Amygdala (tissue), 56 donors: ENCODE measurements at places on chromosomes 6 and 20.

DNA sequence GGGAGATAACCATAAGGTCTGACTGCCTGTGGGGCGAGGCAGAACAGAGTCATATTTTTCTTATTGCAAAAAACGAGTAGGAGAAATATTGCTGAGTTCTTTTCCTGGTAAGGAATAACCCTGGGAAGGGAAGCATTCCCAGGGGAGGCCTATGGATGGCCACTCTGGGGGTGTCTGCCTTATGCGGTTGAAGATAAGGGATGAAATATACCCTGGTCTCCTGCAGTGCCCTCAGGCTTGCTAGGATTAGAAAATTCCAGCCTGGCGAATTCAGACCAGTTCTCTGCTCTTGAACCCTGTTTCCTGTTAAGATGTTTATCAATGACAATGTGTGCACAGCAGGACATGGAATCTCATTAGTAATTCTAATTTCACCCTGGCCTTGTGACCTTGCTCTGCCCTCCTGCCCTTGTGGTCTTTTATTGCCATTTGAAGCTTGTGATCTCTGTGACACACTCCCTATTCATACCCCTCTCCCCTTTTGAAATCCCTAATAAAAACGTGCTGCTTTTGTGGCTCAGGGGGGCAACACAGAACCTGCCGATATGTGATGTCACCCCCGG is 491.1 kb upstream of the EYS start:
- DNase-seq: no peak

- DNase-seq: no peak
Measured at GRCh38 chr20:10741060-10741459, 67.3 kb upstream of the JAG1 start.

GRCh38 chr20:12410783-12411182 is 493.1 kb downstream of the BTBD3 start:
- DNase-seq: no peak

DNA sequence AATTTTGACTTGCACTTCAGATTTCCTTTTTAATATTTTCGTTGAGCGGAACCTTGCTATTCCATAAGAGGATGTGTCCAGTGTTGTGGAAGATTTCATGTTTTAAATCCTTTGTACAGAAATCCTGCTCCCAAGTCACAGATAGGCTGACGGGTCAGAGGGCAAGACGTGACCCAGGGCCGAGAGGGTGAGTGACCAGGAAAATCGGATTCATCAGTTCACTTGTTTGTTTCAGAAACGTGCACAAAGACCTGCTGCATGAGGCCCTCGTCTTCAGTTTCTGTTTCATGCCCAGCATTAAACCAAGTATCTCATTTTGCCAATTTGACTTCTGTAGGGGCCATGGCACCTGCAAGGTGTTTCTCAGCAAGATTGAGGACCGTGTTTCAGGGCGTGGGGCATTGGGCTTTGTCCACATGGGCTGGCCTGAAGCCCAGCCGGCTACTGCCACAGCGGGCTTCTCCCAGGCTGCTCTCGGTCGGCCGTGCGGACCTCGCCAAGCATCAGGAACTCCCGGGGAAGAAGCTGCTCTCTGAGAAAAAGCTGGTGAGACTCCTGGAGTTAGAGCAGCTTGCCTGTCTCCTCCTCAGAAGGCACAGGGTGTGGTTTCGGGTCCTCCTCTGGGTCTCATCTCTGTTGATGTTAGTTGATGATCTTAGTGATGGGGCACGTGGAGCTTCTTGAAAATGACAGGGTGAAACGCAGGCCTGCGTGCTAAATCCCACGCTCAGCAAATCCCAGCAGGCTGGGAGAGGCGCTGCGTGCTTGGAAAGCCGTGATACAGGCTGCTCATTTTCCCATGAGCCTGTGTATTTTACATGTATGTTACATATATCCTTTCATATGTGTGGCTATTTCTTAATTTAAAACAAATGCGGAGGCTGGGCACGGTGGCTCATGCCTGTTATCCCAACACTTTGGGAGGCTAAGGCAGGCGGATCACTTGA is 10.5 kb downstream of the MTG2 start:
- DNase-seq: no peak

DNA sequence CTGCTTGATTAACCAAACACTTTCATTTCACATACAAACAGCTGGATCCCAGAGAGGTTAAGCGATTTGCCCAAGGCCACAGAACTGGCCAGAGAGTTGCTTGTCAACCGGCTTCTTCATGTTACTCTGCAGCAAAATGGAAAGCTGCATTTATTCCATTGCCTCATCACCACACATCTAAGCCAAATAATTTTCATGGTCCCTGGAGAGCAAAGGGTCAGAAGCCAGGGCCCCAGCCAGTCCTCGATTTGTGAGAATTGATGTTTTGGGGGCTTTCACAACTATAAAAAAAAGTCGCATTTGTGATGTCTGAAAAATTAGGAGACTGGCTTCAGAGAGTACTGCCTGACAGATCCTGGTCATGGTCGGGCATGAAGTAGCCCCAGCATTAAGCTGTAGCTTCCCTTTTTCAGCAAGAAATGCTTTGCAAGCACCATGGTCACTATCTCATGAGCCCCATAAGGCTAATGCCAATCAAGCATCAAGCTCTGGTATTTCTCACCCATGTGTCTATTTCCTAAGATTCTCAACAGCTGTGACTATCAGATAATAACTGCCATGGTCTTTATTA is 95.8 kb downstream of the BANF2 start:
- DNase-seq: no peak

DNA sequence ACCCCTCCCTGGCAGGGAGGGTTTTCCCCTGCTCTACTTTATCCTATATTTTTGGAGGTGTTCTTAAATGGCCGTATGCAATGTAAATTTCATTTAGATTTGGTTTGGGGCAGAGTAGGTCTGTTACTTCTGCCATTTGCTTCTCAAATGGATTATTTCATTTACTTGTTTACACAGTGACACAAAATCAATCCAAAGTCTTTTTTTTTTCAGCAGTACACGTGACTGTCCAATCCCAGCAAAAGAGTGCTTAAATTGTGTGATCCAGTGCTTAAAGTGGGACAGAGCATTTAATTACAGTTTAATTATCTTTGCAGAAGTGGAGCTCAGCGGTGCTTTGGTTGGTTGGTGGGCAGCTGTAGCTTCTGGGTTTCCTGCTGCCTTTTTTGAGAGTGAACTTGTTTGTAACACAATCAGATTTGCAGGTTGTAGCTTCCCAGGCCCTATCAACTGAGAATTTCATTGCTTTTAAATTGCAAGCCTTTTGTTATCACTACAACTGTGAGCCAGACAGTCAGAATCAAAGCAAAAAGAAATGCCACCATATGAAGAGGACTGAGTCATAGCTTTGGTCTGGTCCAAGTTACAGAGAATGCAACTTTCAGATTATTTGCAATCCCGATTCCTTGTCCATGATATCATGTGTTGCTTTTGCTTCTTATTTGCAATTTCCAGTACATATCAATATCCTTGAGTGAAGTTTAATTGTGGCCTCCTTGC is 216.9 kb downstream of the DOK5 start:
- DNase-seq: no peak

- no peak for DNase-seq
Measured at GRCh38 chr6:137878029-137878428, 11.0 kb downstream of the TNFAIP3 start.

- no peak for DNase-seq
Measured at GRCh38 chr6:76861403-76861802, 601.9 kb downstream of the HTR1B start.

GRCh38 chr20:45913116-45913515 is 1.2 kb upstream of the PLTP start:
- no peak for DNase-seq

DNA sequence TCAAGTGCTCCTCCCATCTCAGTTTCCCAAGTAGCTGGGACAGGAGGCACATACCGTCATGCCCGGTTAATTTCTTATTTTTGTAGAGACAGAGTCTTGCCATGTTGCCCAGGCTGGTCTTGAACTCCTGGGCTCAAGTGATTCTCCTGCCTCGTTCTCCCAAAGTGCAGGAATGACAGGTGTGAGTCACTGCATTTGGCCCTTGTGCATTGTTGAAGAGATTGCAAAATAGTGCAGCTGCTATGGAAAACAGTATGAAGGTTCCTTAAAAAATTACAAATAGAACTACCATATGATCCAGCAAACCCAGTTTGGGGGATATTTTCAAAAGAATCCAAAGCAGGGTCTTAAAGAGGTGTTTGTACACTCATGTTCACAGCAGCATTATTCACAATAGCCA is 69.1 kb downstream of the GJA10 start:
- DNase-seq: no peak

DNA sequence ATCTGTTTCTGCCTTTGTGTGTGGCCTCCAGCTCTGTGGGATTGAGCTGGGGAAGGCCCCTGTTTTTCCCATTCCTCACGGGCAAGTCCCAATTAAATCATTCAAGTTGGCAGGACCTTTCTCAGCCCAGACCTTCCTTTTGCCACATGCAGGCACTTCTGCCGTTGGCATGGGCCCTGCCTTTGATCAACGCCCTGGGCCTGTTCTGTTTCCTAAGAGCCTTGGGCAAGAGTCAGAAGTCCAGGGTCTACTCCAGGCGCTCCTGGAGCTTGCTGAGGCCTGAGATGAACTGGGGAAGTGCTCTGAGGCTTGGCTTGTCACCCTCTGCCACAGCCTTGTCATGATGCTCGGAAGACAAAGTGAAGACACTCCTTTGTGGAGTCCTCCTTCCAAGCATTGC is 7.1 kb downstream of the IP6K3 start:
- DNase-seq: no peak

DNA sequence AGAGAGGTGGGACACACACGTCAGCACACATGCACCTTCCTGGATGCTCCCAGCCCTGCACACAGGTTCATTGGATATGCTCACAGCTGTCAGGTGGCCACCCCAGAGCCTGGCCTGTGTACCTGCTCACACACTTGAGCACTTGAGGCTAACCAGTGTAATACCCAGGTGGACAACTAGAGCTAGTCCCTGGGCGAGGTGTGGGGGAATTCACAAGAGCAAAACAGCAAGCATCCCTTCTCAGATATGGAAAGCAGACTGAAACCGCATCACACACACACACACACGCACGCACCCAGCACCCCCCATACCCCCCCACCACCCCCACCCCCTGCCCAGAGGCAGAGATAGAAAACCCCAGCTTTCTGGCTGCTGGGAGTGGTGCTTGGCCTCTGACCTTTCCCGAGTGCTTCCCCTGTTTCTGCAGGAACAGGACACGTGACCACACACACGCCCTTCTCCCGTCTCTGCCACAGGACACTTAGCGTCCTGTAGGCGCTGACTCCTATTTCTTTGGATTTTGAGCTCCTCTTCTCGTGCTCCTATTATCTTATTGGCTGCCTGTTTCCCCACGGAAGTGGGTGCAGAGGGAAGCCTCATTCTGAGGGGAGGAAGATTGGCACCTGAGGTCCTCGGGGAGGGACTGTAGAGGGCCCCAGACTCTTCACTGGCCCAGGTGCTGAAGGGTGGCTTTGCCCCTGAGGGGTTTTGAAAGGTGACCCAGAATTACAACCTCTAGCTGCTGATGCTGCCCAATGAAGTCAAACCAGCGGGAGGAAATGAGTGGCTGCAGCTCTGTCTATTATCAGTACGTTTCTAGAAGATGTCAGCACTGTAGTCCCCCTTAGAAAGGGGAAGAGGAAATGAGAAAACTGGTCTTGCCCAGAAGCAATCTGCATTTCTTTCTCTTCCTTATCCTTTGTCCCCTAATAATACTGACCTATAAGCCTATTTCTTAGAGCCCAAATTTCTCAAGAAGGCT is 65.8 kb downstream of the SYTL3 start:
- DNase-seq: no peak

DNA sequence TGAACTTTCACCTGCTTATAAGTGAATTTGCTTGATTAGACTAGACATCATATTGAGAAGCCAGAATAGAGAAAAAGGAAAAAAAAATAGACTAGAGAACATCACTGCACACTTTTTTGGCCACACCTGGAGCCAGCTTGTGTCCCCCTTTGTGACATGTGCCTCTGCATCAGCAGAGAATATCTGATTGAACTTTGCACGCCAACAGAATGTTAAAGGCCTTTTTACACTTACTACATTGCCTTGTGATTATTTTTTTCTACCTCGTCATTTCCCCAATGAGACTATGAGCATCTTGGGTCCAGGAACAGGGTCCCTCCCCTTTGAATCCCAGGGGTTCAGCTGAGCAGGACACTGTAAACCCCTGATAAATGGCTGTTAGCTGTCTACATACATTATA is 17.2 kb upstream of the ZNF133 start:
- no peak for DNase-seq

GRCh38 chr20:13333793-13334192 is 112.7 kb downstream of the ISM1 start:
- no peak for DNase-seq

DNA sequence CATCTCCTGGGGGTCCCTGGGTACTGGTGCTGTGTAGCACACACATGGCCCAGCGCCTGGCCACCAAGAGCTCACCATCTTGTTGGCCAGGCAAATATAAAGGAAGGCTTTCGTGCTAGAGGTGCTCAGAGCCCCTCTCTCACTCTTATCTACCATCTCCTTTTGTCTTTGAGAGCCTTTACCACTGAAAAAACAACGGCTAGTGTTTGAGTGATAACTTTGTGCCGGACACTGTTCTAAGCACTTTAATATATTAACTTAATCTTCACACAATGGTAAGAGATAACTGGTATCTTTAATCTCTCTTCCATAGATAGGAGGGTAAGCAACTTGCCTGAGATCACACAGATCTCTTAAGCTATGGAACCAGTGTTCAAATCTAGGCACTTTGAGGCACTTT is 21.5 kb upstream of the ARHGAP18 start:
- no peak for DNase-seq

DNA sequence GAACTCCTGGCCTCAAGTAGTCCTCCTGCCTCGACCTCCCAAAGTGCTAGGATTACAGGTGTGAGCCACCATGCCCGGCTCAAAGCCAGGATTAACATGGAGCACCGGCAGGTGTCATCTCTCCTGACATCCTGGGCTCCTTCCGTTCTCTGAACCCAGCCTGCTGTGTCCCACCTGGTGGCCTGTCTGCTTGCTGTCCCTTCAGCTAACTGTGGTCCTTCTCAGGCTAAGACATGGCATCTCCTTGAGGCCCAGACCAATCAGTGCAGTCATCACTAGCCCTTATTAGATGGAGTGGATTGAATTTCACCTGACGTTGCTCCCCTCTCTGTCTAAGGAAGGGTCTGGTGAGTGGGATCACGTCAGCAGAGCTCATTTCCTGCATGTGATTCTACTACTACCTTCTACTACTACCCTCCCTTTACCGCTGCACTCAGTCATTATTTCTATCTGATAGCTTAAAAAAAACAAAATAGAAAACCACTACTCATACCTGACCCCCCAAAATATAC is 28.0 kb upstream of the SYNJ2 start:
- DNase-seq: no peak

DNA sequence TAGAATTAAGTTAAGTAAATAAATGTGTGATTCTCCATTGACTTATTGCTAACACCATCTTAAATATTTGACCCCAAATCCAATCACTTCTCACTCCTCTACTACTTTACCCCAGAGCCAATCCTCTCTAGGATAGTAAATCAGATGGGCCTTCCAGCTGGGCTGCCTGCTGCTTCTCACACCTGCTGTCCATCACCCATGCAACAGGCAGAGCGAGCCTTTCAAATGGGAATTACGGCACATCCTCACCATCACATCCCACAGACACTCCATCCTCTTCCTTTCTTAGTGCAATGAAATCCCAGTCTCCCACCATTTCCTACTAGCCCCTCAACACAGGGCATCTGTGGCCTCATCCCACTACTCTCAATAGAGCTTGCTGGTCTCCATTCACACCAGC is 34.0 kb downstream of the HLA-F start:
- no peak for DNase-seq
